ENCODE measurements at places on chromosomes 12 and 14.

GRCh38 chr12:89593233-89593632 is 67.4 kb upstream of the POC1B start:
- DNase-seq, result no peak

GRCh38 chr14:75697386-75697785 is 36.3 kb downstream of the TTLL5 start:
- no peak for DNase-seq

GRCh38 chr12:23944067-23944466 is 5.4 kb downstream of the SOX5 start:
- DNase-seq, result no peak

- DNase-seq, result no peak
Observed at GRCh38 chr12:81172851-81173250, 95.0 kb downstream of the ACSS3 start.

- no peak for DNase-seq
Observed at GRCh38 chr12:104864668-104865067, 93.4 kb downstream of the SLC41A2 start.

GRCh38 chr12:46087916-46088439 is 97.6 kb upstream of the SCAF11 start:
- DNase-seq, result no peak
